ENCODE measurements at places on chromosomes 6 and 20.

- DNase-seq, result no peak
Observed at GRCh38 chr6:134363323-134364039, 45.6 kb upstream of the SGK1 start.

- DNase-seq, result no peak
Observed at GRCh38 chr20:21609221-21609620, 95.4 kb upstream of the NKX2-2 start.

GRCh38 chr6:144468709-144469108, 183.6 kb downstream of the UTRN start:
- peak; percentile 14 for DNase-seq

DNA sequence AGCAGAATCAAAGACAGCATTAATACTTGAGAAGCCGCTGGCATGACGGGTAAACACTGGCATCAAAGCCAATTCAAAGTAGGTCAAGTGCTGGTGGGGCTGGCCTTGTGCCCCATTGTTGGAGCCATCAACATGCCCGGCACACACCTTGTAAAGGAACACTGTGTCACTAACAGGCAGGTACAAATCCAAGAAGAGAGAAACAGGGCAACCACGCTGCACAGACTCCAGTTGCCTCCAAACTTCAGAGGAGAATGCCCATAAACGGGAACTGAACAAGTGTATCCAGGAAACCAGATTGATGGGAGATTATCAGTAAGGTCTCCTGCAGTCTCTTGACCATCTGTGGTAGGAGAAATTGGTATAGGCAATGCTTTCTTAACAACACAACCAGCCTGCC, 127.0 kb upstream of the STXBP5 start:
- no peak for DNase-seq

DNA sequence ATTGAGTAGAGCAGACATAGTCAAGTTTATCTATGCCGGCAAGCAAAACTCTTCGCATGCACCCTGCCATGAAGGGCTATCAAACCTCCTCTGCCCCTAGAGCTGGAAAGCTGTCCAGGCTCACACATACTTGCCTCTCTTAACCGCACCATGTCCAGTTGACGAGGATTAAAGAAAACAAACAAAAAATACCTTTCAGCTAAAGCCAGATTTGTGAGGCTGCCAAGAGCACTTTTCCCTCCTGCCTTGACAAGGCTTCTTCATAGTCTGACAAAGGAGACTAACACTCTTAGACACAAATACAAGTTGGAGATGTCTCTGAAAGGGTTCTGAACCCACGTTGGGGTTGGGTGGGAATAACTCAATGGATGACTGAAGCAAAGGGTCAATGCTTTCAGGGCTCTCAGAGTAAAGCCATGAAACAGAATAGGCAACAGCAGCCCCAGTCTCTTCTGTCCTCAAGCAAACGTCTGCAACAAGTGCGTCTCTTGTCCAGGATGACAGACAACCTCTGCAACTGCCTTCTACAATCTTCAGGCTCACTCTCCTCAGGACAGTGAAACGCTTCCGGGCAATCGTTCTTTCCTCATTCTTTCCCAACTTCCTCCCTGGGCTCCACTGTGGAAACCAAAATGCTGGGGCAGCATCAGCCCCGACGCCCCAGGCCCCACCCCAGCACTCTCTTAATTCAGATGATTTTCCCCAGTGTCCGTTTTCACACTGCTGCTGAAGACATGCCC, 57.8 kb downstream of the AGPAT4 start:
- no peak for DNase-seq

DNA sequence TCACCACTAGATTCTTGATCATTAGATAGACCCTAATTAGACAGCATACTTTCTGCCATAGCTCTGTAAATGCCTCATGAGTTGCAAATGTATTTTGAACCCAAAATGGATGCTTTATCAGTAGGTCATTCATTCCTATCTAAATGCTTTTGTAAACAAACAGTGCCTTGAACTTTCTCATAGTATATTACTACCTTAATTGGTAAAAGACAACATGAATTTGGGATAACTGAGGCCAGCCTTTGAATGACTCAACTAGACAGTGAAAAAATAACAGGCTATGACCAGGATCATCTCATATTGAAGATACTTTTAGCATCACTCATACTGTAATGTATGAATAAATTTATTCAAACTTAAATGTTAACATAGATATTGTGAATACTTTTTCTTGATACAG, 37.0 kb upstream of the PRL start:
- no peak for DNase-seq

- DNase-seq, result no peak
Observed at GRCh38 chr6:56403745-56404144, 156.4 kb upstream of the COL21A1 start.

DNA sequence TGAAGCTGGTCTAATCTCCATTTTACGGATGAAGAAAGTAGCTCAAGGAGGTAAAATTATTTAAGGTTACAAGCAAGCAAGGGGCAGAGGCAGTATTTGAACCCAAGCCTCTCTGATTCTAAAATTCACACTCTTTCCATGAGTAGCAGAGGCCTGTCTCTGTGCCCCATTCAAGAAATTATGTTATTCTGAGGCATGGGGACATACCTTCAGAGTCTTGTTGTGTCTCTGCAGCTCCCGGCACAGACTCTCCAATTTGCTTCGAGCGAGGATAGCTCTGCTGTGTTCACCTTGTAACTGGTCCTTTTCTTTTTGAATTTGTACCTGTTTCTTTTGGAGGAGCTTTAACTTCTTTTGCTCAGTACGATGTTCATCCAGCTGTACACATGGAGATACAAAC, 21.5 kb downstream of the TXLNB start:
- no peak for DNase-seq

DNA sequence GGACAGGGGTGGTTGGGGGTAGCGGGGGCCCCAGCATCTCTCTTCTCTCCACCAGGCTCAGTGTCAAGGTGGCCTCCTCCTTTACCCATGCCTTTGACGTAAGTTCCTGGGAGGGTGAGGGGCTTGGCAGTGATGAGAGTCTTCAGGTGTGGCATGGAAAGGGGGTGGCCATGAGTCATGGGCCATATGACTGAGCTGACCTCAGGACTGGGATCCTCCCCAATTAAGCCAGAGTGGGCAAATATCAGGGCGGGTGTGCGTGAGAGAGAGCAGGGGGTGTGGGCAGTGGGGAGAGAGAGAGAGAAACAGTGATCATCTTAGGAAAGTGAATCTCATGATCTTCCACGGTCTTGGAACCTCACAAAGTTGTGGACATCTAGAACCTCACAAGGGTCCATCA, 8.2 kb upstream of the BPIFB4 start:
- no peak for DNase-seq

GRCh38 chr20:14698125-14698524, 360.7 kb upstream of the FLRT3 start:
- no peak for DNase-seq

DNA sequence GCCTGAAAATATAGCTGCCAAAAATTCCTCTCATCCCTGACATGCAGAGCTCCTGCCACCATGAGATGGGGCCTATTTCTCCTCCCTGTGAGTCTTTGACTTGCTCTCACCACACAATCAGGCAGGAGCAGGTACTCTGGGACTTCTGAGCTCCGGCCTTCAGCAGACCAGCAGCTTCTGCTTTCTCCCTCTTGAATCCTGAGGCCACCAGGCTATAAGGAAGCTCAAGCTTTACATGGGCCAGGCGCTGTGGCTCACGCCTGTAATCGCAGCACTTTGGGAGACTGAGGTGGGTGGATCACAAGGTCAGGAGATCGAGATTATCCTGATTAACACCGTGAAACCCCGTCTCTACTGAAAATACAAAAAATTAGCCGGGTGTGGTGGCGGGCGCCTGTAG, 238.7 kb upstream of the RREB1 start:
- no peak for DNase-seq

- DNase-seq, result no peak
Observed at GRCh38 chr20:13278812-13279570, 57.9 kb downstream of the ISM1 start.

GRCh38 chr6:16717275-16717942, 43.9 kb downstream of the ATXN1 start:
- no peak for DNase-seq

GRCh38 chr20:23690581-23690980, 1.7 kb upstream of the CST4 start:
- no peak for DNase-seq

DNA sequence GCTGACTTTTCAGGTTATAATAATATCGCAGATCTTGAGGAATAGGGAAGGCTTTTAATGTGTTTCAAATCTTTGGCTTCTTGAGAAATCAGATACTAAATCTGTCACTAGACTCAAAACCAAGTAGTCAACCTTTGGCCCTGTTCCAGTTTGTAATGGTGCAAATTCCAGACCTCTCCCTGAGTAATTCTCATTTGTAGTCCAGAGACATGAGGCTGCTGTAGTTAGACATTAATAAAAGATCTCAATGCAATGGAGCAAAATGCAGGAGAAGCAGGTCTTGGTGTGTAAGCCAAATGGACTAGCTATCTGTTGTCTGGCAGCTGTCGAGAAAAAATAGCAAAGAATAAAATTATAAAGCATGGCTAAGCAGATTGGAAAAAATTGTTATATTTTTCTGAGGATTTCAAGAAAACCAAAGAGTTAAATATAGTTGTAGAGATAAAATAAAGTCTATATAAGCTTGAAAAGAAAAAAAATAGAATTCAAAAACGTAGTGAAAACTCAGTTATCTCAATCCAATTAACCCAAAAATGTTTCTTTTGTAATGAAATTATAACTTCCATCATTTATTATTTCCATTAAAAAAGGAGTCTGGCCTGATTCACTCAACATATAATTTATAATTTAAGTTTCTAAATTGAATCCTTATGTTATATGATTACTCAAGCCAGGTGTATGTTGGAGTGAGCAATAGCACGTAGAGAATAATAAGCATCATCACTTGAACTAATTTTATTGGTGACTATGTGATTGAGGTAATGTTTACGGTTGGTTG, 161.5 kb upstream of the ADGRB3 start:
- DNase-seq, result no peak

DNA sequence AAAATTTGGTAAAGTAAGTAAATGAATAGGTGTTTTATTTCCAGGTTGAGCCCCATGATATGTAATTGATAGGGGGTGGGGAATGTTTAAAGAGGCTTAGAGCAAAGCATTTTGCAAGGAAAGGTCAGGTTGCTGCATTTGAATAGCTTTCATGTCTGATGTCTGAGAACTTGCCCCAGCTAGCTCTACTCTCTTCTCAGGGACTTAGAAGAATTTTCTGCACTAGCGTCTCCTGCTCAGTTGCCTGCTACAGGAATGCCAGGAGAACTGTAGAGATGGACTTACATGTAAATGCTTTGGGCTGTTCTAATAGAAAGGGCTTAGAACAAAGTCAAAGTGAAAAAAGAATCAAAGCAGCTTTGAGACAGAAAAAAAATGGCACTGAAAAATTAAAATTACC, 35.5 kb downstream of the TRMT6 start:
- no peak for DNase-seq

- no peak for DNase-seq
Observed at GRCh38 chr20:1674990-1675780, 17.6 kb upstream of the SIRPG start.

GRCh38 chr6:17877196-17877894, 110.1 kb downstream of the KIF13A start:
- DNase-seq, result no peak

DNA sequence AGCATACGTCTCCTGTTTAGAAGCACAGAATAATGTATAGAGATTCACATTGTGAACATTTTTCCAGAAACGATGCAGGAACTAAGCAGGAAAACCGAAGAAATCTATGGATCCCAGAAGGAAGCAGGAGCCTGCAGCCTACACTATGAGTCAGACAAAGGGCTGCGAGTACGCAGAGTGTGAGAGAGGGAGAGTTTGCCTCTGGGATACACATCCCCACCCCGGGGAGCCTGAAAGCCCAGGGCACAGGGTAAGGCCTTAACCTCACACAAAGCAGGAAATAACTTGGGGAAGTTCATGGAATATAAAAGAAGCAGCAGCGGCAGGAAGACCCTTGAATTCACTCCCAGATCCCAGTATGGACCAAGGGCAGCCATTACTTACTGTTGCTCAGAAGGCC, 842.1 kb upstream of the MANEA start:
- DNase-seq, result no peak

DNA sequence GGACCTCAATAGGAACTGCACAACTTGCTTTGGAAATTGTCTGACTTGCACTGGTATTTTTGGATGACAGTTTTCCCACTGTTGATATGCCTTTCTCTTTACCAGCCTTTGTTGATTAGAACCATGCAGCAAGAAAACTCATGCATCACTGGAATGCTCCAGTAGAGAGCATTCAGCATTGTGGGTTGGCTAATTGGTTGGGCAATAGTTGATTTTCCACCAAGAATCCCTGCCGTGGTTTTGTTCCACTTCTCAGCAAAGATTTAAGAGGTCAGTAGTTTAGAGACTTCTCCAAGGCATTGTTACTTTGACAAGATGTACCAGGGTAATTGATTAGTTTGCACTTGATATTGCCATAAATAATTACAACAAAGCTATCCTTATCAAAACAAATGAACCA, 260.0 kb downstream of the DHX35 start:
- no peak for DNase-seq

DNA sequence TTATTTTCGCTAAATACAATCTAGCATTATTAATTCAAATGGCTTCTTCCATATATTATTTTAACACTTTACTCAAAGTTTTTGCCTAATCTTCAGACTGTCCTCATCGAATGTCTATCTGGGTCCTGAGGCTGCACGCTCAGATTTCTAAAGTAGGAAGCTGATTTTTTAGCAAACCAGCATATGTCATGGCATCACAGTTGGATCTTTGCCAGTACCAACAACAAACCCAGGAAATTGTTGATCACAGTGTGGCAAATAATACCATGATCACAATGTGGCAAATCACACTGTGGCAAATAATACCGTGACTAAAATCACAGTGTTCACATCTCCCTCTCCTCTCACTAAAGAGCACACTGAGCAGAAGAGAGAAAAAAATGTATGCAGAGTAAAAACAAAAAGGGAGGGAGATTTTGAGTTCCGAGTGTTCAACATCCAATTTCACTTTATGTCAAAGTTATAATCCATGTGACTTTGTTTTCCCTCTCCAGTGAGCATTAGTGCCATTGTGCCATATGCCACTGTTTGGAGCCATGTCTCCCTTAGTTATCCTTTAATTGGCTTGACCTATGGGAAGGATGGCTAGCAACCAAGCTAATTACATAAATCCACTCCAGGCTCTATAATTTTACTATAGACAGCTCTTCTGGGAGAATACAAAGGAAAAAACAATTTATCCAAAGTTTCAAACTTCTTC, 1059.6 kb downstream of the HACE1 start:
- DNase-seq, result no peak

- DNase-seq, result peak; percentile 36
Observed at GRCh38 chr6:3228771-3229565, 1.5 kb upstream of the TUBB2B start.

DNA sequence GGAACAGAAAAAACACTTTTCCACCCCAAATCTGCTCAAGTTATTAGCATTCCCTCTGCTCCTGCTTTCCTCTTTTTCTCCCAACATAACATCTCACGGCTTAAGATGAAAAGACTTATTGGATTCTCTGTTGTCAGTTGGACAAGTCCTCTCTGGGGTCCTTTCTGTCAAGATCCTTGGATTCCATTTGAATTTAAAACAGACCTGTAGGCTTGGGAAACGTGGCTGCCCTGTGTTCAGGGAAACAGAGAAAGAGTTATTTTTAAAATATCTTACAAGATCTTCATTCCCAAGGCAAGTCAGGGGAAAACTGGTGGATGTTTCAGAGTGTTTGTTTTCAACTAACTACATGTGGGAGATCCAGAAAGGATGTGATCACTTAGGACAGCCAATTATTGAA, 322.9 kb downstream of the SAMD5 start:
- DNase-seq, result no peak
